Bronchial smooth muscle cell (primary cell): ENCODE measurements at places on chromosomes 16 and 17. TPM values are rescaled to one million over a fixed set of nuclear protein-coding genes. Genes with fewer than 3 reads are reported as not detected.

RPA1 gene
- total RNA-seq, result 27.3 and 36.9 TPM in 2 replicates

CLEC18A gene
- total RNA-seq, result under 0.01 and 0.52 TPM in 2 replicates

RAD51C gene
- 18.1 and 21.7 TPM in 2 replicates for total RNA-seq

TBC1D3E gene
- total RNA-seq, result not detected in 2 replicates

KRTAP16-1 gene
- total RNA-seq, result not detected in 2 replicates

CCL17 gene
- not detected in 2 replicates for total RNA-seq

MMP25 gene
- total RNA-seq, result under 0.01 TPM in 1 of 2 replicates, not detected in the other

MYH11 gene
- under 0.01 and 0.09 TPM in 2 replicates for total RNA-seq

HOXB13 gene
- total RNA-seq, result not detected in 2 replicates

ETV4 gene
- 0.17 and 0.63 TPM in 2 replicates for total RNA-seq

YBX2 gene
- 0.09 TPM in 1 of 2 replicates, not detected in the other for total RNA-seq

NACA2 gene
- total RNA-seq, result not detected in 2 replicates
